ENCODE measurements at places on chromosomes 3 and 15.
A peak's percentile ranks its signal among the peaks of the same experiment; 100 is the strongest.

- DNase-seq = no peak
Observed at GRCh38 chr3:62611541-62612240, 238.3 kb upstream of the FEZF2 start.

DNA sequence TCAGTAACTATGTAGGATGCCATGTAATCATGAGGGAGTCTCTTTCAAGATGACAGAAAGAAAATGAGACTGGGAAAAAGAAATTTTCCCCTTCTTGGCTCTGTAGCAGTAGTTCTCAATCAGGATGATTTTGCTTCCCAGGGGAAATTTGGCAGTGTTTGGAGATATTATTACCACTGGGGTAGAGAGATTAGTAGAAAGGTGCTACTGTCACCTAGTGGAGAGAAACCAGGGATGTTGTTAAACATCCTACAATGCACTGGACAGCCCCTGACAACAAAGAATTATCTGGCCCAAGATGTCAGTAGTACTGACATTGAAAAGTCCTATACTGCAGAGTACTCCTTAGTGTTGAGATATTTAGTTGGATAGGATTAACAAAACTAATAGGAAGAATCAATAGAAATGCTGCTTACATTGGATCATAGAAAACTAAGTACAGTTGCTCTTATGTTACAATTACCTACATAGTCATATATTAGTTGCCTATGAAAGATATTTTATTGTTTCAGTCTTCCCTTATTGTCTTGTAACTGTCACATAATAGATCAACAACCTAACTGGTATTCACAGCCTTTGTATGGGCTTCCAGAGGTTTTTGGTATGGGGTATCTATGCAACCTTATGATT, 433.3 kb downstream of the RAP2B start:
- peak; percentile 54 for DNase-seq

- no peak for DNase-seq
Observed at GRCh38 chr3:14861446-14862302, 42.9 kb downstream of the FGD5 start.

DNA sequence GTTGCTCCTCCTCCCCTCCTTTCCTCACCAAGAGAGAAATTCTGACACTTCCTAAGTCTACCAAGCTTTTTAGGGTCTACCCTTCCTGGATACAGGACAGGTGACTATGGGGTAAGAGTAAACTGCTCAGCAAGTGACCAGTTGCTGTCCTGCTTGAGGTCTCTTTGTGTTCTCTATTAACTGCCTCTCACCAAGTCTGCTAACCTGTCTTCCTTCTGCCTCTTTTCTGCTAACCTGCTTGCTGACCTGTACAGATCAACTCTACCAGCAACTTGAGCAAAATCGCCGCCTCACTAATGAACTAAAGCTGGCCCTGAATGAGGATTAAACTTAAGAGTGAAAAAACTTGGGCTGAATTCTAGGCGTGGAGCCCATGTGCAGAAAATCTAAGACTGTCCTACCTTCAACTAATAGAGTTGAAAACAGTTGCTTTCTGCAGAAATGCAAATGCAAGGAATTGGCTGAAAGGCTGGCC, 27.1 kb downstream of the TPM1 start:
- DNase-seq = no peak

DNA sequence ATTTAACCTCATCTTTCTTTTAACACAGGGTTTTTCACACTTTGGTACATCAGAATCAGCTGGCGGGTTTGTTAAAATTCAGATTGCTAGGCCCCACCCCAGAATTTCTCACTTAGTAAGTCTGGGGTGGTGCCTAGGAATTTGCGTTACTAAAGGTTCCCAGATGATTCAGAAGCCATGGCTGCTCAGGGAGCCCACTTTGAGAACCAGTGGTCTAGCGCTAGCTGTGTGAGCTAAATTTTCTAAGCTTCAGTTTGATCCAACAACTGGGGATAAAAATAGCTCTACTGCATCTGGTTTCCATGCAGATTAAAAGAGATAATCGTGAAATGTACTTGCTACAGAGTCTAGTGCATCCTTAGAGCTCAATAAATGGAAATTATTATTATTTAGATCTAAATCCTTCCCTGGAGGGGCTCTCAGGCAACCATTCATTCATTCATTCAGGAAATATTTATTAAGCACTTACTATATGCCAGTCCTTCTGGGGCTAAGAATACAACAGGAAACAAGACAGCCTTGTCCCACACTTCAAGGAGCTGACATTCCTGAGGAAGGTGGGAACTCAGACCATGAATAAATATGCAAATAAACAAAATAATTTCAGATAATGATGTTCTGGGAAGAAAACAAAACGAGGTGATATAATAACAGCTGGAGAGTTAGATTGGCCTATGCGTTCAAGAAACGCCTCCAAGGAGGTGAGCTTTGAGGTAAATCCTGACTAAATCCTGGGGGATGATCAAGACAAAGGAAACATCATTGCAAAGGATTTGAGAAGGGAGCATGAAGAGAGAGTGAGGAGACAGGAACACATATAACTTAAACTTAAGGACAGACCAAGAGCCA, 3.9 kb upstream of the CIDEC start:
- no peak for DNase-seq

DNA sequence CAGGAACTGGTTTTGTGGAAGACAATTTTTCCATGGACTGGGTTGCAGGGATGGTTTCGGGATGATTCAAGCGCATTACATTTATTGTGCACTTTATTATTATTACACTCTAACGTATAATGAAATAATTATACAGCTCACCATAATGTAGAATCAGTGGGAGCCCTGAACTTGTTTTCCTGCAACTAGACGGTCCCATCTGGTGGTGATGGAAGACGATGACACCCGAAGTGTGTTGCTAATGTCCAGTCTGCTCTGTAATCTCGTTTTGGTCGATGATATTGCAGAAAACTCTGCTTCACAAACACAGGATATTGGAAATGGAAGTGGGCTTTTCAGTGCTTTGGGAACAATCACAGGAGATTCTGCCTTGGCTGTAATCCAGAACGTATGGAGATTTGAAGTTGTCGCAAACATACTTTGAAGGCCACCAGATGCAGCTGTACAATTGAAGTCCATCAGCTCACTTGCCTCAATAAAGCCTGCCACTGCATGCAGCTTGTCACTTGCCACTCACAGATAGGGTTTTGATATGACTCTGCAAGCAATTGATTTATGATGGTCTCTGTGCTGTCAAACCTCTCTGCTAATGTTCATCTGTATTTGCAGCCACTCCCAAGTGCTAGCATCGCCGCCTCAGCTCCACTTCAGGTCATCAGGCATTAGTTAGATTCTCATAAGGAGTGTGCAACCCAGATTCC, 141.7 kb downstream of the TJP1 start:
- DNase-seq = no peak

GRCh38 chr3:82796765-82797164, 1035.3 kb upstream of the GBE1 start:
- no peak for DNase-seq

GRCh38 chr3:66152336-66152735, 68.5 kb upstream of the SLC25A26 start:
- no peak for DNase-seq

DNA sequence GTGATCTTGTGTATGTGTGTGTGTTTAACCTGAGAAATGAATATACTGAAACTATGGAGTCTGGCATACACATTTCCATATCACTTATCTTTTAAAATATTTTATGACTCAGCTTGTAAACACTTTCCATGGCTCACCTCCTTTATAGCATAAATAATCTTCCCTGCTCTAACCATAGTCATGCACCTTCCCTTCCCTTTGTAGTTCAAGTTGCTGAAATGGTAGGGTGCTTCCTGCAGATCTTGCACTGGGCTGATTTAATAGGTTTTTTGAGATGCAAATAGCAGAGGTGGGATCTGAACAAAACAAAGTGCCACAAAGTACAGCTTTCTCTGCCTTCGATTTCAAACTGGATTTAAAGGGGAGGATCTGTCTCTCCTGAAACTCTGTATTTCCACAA, 712.7 kb upstream of the LMCD1 start:
- no peak for DNase-seq

- no peak for DNase-seq
Observed at GRCh38 chr15:91865950-91866349, 12.4 kb downstream of the SLCO3A1 start.

DNA sequence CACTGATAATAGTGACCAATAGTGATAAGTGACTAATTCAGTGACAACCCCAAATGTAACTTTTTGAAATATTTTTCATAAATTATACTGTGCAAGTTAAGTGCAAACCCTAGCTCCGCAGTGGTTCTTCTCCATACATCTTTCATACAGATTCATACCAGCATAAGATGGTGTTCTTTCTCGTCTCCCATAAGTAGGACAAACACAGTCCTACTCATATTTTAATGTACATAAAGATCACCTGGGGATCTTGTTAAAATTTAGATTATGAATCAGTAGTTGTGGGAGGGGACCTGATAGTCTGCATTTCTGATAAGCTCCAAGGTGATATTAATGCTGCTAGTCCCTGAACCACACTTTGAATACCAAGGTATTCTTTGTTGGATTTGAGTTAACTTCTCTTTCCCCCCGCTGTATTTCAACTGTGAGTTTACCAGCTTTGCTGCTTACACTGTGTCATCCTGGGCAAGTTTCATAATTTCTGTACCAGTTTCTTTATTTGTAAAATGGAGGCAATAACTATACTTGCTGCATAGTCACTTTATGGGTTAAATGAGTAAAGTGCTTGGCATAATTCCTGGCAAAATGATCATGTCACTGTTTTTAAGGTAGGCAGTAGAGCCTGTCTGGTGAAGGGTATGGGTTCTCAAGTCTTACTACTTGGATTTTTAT, 34.7 kb upstream of the C3orf38 start:
- DNase-seq = no peak

- DNase-seq = no peak
Observed at GRCh38 chr3:141278196-141279076, 46.8 kb downstream of the PXYLP1 start.

- DNase-seq = no peak
Observed at GRCh38 chr15:52254391-52254790, 41.2 kb downstream of the MYO5C start.

- no peak for DNase-seq
Observed at GRCh38 chr3:169297214-169297613, 366.3 kb downstream of the MECOM start.

DNA sequence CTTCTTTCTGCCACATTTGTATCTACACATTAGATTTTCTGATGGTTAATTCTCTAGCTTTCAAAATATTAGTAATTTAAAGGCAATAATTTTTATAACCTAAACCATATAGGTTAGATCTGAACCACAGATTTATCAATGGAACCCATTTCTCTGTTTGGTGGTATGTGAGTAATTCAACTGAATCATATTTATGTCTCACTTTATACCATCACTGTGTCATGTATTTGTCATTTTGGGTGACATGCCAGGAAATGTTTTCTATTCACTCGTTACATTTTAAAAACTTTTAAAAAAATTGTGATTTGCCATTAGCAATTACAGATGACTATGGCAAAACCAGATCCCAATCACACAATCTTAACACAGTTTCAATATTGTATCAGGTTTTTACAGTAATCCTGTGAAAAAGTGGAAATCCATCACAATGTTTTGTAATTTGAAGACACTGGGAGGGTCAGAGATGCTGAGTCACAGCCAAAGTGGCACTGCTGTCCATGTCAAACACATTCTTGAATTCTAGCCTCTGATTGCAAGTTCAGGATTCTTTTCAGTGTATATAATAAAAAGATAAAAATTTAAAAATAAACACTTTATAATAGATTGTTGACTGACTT, 356.0 kb upstream of the RBMS3 start:
- no peak for DNase-seq

GRCh38 chr15:69749797-69750196, 297.2 kb downstream of the RPLP1 start:
- DNase-seq = peak; percentile 41

DNA sequence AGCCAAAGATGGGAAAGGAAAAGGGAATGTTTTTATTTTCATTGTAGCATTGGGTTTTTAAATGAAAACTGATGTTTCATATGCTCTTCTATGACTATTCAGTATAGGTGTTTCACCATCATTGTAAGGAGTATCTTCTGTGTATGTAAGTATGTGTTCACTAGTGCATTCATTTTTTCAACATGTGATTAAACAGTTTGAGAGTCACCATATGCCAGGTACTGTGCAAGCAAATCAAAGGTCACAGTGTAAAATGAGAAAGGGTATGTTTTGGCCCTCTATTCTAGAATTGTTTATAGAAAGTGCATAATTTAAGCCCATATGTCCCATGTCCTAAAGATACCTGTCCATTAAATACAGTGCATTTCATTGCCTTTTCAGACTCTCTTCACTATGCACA, 207.2 kb downstream of the ZBTB20 start:
- DNase-seq = no peak

- DNase-seq = no peak
Observed at GRCh38 chr3:59802045-59802444, 752.2 kb upstream of the CFAP20DC start.

GRCh38 chr3:147618691-147619090, 209.5 kb downstream of the ZIC1 start:
- no peak for DNase-seq

DNA sequence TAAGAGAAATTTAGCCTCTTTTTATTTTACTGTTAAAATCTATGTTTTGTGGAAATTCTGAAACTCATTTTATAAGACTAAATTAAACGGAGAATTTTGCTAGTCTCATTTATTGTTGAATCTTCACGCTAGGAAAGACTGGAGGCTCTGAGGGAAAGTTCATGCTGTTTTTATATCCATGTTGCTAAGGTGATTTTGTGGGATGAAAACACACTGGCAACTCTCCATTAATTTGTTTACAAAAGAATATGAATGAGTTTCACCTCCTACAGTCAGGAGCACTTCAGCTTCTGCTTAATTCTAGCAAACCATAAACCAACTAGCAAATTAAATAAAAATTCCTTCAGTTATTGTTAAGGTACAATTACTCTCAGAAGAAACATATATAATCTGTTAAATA, 195.4 kb downstream of the RAP2B start:
- no peak for DNase-seq

Data from KBM-7 (cell line).